ENCODE measurements at places on chromosomes 4 and X.

GRCh38 chr4:4456816-4457578 lies 70.1 kb downstream of the NSG1 start:
- no peak for DNase-seq

DNA sequence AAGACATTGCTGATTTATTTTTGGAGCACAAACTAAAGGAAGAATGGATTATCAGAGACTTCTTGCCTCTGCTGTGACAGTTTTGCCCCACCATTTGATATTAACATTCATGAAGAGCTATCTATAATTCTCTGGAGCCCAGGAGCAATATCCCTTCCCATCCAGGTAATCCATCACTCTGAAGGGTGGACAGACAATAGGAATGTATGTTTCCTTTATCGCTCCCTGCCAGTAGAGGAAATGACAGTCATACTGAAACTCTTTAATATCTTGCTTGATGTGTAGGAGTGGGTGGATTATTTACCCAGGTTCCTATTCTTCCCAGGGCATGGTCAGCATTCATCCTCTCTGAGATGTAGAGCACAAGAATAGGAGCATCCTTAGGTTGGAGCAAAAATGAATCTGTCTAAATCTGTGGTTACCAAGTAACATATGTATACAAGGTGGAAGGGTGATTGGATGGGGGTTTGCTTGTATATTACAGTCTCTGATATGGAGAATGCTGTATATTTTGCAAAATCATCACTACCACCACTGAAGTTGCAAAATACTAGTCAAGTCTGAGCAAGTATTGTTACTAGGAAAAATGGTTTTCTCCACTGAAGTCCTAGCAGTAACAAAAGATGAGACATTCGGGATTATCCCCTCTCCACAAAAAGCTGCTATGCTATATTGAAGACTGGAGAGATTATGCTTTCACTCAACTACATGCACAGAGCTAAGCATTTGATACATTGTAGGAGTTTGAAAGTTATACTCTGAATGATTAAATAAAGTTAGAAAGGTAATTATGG lies 151.6 kb downstream of the CBLL2 start:
- no peak for DNase-seq

DNA sequence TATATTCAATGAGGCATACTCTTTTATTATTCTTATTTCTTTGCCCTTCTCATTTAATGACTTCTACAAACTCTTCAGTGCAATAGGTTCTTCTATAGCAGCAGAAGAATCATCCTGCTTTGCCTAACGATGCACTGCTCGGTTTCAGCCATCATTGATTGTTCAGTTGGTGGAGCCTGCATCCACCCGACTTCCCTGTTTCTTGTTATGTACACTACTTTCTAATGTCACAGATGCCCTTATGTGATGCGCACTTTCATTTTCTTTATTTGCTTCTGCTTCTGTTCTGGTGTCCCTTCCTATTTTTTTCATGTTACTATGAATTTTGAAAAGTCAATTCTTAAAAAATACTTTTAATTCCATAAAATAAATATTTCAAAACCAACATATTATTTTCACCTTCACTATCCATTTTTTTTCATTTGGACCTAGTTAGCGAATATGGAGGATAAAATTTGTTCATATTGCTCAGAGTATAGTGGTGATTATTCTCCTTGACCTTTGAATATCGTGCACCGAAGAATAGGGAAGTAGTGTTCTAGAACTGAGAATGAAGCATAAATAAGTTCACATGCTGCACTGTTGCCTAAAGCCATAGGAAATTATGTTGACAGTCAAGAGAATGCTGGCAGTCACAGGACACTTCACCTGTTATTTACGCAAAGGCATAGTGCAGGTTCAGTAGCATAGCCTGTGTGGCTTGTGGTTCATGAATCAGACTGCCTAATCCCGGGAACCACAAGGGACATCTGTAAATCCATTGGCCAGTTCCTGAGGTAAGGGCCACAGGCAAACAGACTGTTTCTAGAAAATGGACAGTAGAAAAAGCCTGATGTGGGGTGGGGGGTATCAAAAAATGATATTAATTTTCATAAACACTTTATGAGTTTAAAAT lies 21.3 kb upstream of the SFRP2 start:
- DNase-seq = no peak

- DNase-seq = no peak
Measured at GRCh38 chr4:166014411-166014810, 141.4 kb downstream of the TLL1 start.

GRCh38 chr4:72391281-72391680 lies 177.7 kb downstream of the ADAMTS3 start:
- DNase-seq = no peak

- no peak for DNase-seq
Measured at GRCh38 chr4:661231-661630, 12.8 kb downstream of the ATP5ME start.

GRCh38 chrX:129769467-129770154 lies 10.1 kb upstream of the SASH3 start:
- no peak for DNase-seq

DNA sequence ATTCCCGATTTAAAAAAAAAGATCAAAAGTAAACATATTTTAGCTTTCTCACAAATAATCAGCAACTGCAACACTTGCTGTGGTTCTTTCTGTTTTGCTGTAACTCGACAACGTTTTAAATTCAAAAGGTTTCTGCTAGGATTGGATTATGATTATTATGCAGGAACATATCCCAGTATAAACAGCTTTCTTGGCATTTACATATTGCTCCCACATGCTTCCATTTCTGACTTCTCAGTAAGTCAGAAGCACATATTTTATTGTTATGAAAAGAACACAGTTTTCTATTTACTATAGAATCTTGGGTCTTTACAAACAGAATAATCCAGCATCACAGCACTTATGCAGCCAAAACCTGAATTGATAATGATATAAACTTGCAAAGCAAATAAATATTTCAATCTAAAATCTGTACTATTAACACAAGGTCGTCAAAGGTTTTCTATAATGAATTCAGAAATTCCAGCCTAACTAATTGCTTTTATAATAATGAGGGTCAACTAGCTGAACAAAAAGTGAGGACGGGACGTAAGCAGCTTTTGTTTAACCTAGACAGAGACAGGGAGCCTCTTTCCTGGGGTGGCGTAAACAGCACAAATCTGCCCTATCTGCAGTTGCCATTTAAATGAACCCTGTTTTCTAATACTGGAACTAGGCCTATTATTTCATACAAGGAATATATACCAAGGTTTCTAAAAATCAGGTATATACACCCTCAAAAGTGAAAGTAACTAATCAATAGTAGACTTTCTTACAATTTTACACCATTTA lies 9.8 kb upstream of the PCDH18 start:
- no peak for DNase-seq
